Stimulated activated CD4-positive, alpha-beta T cell treated with anti-CD3 and anti-CD28 coated beads, Interleukin-15, amount 100 ng/mL, for 1 hour (primary cell): ENCODE measurements at places on chromosomes 7 and 10.

DNA sequence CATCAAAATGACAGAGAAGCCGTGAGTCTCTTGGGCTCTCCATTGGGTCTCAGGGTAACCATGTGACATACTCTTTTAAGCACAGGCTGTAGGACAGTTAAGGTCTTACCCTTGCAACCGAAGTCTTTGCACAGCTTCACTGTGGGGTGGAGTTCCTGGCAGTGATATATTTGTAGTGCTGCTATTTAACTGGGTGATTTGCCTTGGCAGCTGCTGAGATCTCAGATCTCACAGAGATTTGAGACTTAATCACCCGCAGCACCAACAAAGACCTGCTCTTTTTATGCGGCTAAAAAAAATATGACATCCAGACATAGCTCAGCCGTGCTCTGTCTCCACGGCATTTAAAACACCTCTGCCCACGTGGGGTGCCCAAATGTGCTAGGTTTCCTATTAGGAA is 63.4 kb upstream of the NPTX2 start:
- DNase-seq = no peak

DNA sequence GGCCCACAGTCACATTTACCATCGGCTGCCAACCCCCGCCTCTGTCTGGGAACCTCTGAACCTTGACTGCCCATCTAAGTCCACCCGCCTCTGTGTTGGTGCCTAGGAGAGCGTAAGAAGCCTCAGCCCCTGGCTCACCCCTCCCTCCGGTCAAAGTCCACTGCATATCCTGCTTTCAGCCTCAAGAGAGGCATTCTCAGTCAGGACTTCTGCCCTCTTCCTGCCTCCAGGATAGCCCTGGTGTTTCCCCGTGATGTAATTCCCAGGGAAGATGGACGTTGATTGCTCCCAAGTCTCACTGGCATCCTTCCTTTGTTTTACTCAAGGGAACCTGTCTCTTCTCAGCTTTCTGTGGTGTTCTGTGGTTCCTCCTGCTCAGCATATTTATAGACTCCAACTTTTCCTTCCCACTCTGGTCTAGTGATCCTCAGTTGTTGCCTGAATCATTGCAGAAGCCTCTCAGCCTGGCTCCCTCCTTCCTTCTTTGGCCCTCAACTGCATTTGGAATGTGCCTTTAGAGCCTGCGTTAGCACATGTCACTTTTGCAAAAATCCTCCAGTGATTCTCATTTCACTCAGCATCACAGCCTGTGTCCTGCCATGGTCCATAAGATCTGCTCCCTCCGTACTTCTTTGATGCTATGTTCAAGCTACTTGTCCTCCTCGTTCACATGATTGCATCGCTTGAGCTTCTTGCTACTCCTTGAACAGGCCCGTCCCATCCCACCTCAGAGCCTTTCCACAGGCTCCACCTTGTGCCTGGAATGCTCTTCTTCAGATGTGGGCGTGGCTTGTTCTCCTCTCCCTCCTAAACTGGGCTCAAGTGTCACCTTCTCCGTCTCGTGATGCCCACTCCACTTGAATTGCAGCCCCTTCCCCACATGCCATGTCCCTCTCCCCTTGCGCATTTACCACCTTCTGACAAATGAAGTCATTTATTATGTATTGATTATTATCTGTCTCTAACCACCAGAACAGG is 124.2 kb downstream of the PLPP4 start:
- DNase-seq = no peak

DNA sequence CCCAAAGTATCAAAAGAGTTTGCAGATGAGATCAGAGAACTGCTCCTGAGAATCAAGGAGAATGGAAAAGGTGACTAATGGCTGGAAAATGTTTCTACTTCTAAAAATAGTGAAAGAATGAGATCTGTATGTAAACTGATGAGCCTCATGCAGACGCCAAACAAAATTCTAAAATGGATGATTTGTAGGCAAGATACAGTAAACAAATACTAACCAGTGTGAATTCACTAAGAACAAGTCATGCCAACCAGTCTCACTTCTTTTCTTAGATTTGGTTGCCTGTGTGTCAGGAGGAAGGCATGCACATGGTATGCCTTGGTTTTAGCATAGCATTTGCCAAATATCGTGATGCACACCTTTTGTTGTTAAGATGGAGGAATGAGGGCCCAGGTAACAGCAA is 94.9 kb upstream of the PIK3CG start:
- DNase-seq = no peak

DNA sequence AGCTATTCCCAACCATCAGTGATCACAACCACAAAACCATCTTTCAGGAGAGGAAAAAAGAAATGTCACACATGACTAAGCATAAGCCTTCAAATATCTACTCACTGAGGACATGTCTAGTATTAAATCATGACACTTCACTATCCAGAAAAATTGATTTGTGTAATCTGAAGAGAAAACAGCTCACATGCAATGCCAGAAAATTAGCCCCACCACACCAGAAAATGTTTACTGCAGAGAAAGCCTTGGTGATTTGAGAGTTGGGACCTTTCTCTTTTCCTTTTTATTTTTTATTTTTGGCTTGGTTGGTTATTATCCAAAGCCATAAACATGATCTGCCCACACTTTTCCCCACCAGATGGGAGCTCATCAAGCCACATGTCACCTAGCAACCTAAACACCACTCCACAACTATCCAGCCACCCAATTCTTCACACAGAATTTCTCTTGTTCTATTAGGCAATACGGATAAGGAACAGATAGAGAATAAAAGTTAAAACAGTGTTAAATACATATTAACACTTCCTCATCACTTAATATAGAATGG is 3.1 kb downstream of the PARD3 start:
- DNase-seq = no peak

DNA sequence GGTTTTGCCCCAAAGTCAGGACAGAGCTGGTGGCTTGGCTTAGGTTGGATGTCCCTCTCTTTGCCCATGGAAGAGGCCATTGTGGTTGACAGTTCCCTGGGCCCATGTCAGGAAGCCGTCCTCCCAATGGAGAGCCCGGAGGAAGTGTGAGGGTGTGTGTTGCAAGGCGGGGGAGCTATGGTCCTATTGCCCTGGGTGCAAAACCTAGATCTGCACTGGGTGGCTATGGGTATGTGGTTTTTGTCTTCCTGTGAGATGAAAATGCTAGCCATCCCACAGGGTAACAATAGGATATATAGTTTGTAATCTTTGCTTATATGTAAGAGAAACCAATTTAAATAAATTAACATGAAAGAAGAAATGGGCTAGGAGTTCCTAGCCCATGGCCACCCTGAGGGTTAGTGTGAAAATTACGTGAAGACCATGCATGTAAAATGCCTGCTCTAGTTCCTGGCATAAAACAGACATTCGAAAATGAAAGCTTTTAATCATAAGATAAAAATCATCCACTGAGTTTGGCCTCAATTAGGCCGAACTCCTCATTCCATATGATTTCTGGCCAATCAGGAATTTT is 189.2 kb downstream of the PLPP4 start:
- DNase-seq = no peak

DNA sequence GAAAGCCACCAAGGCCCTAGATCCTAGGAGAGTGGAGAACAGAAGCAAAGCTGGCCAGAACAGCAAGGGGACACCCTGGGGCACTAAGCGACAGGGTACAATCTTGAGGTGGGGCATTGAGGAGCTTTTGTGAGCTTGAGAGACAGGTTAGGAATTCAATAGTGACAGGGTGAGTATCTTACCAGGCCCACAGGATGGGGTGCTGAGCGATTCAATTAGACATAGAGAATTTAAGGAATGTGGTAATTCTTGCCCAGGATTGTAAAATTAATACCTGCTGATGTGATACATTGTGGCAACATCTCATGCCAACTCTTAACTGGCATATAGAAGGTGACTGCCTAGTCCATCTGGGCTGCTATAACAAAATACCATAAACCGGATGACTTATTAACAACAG is 14.0 kb downstream of the RBP3 start:
- DNase-seq = no peak

- no peak for DNase-seq
Measured at GRCh38 chr7:151062399-151063211, 3.2 kb downstream of the SLC4A2 start.
